Immature natural killer cell (primary cell): ENCODE measurements at places on chromosomes 1 and 21. TPM values are rescaled to one million over a fixed set of nuclear protein-coding genes. Genes with fewer than 3 reads are reported as not detected.
A peak's percentile ranks its signal among the peaks of the same experiment; 100 is the strongest.

DNA sequence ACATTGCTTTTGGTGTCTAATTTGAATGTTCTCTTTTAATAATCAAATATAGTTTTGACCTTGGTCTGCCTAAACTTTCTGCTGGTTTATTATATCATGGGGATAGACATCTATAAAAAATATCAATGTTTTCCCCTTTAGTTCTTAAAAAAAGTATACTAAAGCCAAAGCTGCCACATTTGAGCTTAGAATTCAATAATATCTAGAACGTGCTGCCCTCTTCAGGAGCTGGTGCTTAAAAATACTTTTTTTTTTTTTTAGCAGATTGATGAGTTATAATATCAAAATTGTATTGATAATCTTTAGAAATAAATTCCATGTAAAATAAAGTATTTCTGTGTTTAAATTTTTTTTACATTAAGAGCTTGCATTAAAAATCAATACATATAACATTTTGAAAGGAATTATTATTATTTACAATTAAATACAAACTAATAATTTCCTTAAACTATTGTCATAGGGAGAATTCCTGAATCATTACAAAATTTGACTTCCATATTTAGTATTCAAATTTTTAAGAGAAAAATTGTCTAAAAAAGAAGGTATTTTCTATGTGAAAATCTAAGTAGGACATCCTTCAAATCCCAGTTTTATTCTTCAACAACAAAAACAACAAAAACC lies 40.1 kb upstream of the ADGRL2 start:
- no peaks in the 10 kb centered on the region for H3K36me3 ChIP-seq
- H3K4me1 ChIP-seq = no peaks in the 10 kb centered on the region
- H3K4me3 ChIP-seq = no peak overlapping the region
- no peaks in the 10 kb centered on the region for H3K27me3 ChIP-seq

DNA sequence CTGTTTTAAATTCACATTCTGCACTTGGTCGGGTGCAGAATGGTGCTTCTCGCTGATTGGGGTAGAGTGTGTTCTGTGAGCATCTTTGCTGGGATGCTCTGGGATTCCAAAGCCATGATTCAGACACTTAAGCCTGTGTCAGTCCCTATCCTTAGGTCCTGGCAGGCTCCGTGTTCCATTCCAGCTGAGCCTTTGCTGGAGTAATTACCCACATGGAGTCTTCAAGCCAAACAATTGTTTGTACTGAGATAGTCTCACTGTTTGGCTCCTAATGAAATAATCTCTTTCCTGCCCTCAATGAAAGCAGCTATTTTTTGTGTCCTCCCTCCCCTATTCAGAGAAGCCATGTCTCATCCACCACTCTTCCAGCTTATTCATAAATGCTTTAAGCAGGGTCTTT lies 18.7 kb downstream of the SMAP2 start:
- peaks cover 6% of the 10 kb centered on the region for H3K27me3 ChIP-seq
- DNase-seq = no peak
- peak overlapping the region; percentile 97 for H3K27ac ChIP-seq
- H3K4me1 ChIP-seq = peaks cover 93% of the 10 kb centered on the region

- H3K27ac ChIP-seq = no peak overlapping the region
- no peaks in the 10 kb centered on the region for H3K4me1 ChIP-seq
- H3K4me3 ChIP-seq = no peak overlapping the region
- no peaks in the 10 kb centered on the region for H3K36me3 ChIP-seq
Observed at GRCh38 chr1:240739754-240740153, 127.8 kb upstream of the GREM2 start.

The NEK2 gene
- 1.00 TPM for polyA plus RNA-seq

DNA sequence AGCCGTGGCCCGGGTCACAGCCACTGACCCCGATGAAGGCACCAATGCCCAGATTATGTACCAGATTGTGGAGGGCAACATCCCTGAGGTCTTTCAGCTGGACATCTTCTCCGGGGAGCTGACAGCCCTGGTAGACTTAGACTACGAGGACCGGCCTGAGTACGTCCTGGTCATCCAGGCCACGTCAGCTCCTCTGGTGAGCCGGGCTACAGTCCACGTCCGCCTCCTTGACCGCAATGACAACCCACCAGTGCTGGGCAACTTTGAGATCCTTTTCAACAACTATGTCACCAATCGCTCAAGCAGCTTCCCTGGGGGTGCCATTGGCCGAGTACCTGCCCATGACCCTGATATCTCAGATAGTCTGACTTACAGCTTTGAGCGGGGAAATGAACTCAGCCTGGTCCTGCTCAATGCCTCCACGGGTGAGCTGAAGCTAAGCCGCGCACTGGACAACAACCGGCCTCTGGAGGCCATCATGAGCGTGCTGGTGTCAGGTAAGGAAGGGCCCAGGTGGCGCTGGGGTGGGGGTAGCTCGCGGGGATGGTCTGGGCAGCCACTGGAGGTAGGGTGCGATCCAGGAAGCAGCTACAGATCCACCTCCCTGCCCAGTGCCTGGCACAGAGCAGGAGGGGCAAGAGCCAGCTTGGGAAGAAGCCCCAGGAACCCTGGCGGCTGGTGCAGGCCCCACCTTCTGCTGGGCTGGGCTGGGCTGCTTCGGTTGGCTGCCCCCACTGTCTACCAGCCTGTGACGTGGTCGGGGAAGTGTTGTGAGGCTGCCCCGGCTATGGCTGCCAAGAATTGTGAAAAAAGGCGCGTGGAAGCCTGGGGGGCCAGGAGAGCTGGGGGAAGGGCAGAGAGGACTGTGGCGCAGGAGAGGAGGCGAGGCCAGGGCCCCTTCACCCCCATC lies 3.8 kb downstream of the CELSR2 start:
- no peak for DNase-seq
- H3K27ac ChIP-seq = no peak overlapping the region
- peaks cover 5% of the 10 kb centered on the region for H3K4me1 ChIP-seq
- no peak overlapping the region for H3K4me3 ChIP-seq
- H3K27me3 ChIP-seq = peaks cover 2% of the 10 kb centered on the region
- H3K36me3 ChIP-seq = no peaks in the 10 kb centered on the region

DNA sequence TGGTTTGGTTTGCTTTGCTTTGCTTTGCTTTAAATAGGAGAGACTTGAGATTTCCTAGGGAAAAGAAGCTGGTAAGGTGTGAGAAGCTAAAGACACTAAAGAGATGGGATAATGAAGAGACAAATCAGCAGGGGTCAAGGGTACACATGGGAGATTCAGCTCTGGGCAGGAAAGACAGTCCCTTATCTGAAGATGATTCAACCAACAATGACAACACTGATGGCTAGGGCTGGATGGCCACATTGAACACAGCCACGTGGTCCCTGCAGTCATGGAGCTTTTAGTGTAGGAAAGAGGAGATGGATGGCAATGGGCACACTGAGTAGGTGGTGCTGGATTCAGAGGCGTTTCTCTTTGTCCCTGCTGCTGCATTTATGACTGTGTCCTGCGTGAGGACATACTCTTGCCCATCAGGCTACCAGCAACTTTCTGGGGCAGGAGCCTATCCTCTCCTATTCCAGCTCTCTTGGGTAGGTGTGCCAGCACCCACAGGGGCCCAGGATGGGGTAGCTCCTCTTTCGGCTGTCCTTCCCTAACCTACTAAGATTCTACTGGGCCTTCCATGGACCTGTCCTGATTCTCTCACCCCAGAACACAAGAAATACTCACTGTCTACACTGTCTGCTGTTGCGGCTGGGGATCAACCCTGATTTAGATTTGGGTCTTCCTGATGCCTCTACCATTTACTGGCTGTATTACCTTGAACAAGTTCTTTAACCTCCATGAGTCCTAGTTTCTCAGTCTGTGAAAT lies 1.4 kb upstream of the SHISA4 start:
- H3K27me3 ChIP-seq = peaks cover 8% of the 10 kb centered on the region
- H3K4me1 ChIP-seq = no peaks in the 10 kb centered on the region
- no peak for DNase-seq

- DNase-seq = no peak
- no peaks in the 10 kb centered on the region for H3K36me3 ChIP-seq
- no peak overlapping the region for H3K4me3 ChIP-seq
- no peaks in the 10 kb centered on the region for H3K4me1 ChIP-seq
Observed at GRCh38 chr1:171286032-171286705, 27.8 kb upstream of the FMO4 start.

DNA sequence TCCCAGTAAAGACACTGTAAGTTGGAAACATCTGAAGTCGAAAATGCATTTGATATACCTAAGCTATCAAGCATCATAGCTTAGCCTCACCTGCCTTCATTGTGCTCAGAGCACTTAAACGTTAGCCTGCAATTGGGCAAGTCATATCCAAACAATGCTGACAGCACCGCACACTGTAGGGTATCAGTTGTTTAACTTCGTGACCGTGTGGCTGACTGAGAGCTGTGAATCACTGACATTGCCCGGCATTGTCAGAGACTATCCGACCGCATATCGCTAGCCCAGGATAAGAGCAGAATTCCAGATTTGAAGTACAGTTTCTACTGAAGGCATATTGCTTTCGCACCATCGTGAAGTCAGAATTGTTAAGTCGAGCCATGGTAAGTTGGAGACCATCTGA lies 41.5 kb downstream of the GALNT2 start:
- no peak overlapping the region for H3K27ac ChIP-seq
- H3K4me3 ChIP-seq = no peak overlapping the region
- H3K36me3 ChIP-seq = no peaks in the 10 kb centered on the region

DNA sequence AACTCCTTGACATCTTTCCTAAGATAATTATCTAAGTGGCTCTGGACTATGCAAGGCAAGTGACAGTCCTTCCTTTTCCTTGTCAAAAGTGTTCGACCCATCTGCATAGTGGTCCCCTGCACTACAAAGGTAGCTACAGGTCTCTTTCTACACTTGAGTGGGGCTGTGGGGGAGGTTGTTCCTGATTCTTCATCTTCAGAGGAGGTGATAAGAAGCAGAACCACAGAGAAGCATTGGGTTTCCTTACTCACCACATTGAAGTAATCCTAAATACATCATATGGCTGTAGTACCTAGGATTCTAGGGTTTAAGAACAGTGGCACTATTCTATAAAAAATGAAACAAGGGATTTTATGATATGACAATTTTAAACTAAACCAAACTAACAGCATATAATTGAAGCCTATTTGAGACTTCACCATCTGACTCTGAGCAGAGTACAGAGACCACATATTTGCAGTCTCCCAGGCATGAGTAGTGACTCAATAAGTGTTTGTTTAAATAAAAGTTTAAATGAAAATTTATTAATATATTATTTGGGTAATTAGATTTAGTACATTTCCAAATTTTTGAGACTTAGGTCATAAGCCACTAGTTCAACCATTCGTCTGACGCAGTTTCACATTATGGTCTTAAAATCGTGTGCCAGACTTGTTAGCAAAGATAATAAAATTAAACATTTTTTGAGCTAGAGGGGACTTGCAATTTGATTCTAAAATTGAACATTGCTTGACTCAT lies 54.9 kb upstream of the NEK7 start:
- peak overlapping the region; percentile 53 for H3K27ac ChIP-seq
- H3K27me3 ChIP-seq = peaks cover 3% of the 10 kb centered on the region
- H3K4me3 ChIP-seq = peak overlapping the region; percentile 70
- H3K36me3 ChIP-seq = no peaks in the 10 kb centered on the region
- DNase-seq = peak; percentile 31

The RIPK4 gene
- not detected for polyA plus RNA-seq

DNA sequence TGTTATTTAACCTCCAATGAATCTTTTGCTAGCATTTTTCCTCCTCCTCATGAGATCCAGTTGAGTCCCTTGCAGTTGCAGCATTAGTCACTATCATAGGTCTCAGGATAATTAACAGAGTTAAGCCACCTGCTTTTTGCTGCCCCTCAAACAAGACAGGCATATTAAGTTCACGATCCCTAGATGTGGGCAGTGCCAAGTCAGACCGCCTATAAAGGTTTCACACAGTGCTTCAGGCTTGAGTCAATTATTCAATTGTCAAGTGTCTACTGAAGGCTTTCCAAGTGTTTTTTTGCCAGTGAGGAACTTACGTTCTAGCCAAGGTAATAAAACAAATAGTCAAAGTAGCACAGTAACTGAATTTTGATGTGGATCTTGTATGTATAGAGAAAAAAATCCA lies 175.0 kb downstream of the DAB1 start:
- no peak overlapping the region for H3K27ac ChIP-seq
- no peak overlapping the region for H3K4me3 ChIP-seq
- H3K27me3 ChIP-seq = peaks cover under 1% of the 10 kb centered on the region
- no peak for DNase-seq

DNA sequence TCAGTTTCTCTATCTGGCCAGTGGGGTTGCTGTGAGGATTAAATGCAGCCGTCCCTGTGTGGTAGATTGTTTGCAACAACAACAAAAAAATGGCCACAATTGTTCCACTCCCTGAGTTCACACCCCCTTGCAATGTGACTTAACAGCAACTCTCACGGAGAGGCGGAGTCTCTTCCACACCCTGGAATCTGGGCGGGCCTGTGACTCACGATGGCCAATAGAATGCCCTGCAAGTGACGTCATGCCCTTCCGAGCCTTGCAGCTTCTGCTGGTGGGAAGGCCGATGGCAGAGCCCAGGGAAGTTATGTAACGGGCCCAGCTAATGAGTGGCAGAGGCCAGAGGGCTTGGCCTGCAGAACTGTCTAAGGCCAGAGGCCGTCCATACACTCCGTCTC lies 87.9 kb downstream of the RIPK4 start:
- H3K4me3 ChIP-seq = no peak overlapping the region
- H3K36me3 ChIP-seq = no peaks in the 10 kb centered on the region
- peaks cover 6% of the 10 kb centered on the region for H3K27me3 ChIP-seq
- H3K27ac ChIP-seq = no peak overlapping the region
- DNase-seq = no peak

GRCh38 chr1:86957221-86957620 lies 42.8 kb downstream of the HS2ST1 start:
- H3K4me1 ChIP-seq = no peaks in the 10 kb centered on the region
- no peak for DNase-seq
- H3K36me3 ChIP-seq = no peaks in the 10 kb centered on the region
- H3K27me3 ChIP-seq = no peaks in the 10 kb centered on the region

DNA sequence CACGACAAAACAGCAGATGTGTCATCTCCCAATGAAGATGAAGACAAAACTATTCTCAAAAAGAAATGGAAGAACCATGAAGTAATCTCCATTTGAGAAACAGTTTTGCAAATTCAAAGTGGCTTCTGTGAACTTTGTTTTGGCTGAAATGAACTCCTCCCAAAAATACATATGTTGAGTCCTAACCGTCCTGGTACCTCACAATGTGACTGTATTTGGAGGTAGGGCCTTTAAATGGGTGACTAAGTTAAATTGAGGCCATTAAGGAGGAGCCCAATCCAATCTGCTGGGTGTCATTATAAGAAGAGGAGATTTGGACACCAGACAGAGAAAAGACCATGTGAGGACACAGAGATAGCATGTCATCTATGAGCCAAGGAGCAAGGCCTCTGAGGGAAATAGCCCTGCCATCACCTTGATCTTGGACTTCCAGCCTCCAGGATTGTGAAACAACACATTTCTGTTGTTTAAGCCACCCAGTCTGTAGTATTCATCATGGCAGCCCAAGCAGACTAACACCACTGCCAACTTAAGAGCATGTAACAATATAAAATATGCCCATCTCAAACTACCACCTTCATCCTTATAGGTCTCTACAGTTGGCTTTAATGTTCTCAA lies 38.3 kb upstream of the KCNE1 start:
- H3K27me3 ChIP-seq = no peaks in the 10 kb centered on the region
- H3K36me3 ChIP-seq = peaks cover 8% of the 10 kb centered on the region
- H3K4me3 ChIP-seq = no peak overlapping the region
- DNase-seq = no peak

- H3K36me3 ChIP-seq = no peaks in the 10 kb centered on the region
- no peak overlapping the region for H3K27ac ChIP-seq
- no peaks in the 10 kb centered on the region for H3K4me1 ChIP-seq
- DNase-seq = no peak
- H3K27me3 ChIP-seq = no peaks in the 10 kb centered on the region
Observed at GRCh38 chr1:219434285-219434922, 178.5 kb downstream of the ZC3H11B start.

The CD164L2 gene
- polyA plus RNA-seq = not detected

The KISS1 gene
- not detected for polyA plus RNA-seq

- H3K4me3 ChIP-seq = no peak overlapping the region
- H3K27ac ChIP-seq = no peak overlapping the region
- H3K36me3 ChIP-seq = peaks cover 6% of the 10 kb centered on the region
- DNase-seq = no peak
- no peaks in the 10 kb centered on the region for H3K27me3 ChIP-seq
Observed at GRCh38 chr21:45163413-45164123, 89.2 kb downstream of the ADARB1 start.
